NCI-H187 treated with DMSO at 0.1 percent for 48 hours (cell line): ENCODE measurements at places on chromosomes 7 and 10.

DNA sequence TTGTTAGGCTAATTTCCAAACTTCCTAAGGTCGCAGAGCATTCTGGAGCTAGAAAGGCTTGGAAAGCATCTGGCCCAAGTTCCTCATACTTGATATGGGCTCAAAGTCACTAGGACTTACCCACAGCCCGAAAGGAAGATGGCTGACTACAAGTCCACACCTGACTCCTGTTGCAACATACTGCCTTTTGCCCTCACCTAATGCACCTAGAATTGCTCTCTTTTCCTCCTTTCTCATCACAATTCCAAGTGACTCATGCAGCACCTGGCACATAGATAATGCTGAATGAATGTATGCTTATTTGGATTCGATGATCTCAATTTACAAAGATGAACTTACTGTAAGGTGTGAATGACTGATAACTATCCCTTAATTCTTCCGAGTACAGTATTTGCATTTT lies 131.5 kb downstream of the SORBS1 start:
- DNase-seq = no peak

DNA sequence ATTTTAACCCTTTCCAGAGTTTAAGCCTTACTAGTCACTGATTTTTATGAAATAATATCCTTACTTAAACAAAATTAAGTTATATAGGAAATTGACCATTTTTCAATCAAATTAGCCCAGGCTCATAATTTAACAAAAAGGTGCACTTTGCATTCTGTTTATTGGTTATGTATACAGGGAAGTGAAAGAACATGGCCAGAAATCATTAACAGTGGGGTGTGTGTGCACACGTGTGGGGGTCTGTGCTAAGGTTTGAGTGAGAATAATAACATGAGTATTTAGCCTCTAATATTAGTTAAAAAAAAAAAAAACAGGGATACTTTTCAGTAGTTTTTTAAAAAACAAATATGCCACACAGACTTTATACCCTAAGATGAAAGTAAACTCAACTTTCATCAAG lies 510.5 kb upstream of the PFKP start:
- DNase-seq = no peak

- no peak for DNase-seq
These were observed 64.1 kb downstream of the CTTNBP2 start for GRCh38 chr7:117808910-117809705.

DNA sequence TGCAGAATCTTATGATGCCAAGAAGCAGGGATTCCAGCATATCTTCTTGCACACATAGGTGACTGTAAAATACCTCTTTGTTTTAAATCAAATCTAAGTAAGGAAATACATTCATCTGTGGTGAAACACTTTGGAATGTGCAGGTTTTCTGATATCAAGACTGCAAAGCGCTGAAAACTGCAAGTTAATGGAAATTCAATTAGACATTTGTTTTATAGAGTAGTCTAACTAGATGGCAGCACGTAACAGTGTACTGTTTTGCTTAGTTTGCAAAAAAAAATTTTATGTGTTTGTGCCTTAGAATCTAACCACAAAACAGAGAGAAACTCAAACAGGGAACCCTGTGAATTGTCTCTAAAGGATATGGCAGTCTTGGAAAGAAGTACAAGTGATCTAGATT lies 259.2 kb downstream of the HDAC9 start:
- DNase-seq = no peak

- no peak for DNase-seq
These were observed 171.8 kb downstream of the SEMA3D start for GRCh38 chr7:85014936-85015660.

DNA sequence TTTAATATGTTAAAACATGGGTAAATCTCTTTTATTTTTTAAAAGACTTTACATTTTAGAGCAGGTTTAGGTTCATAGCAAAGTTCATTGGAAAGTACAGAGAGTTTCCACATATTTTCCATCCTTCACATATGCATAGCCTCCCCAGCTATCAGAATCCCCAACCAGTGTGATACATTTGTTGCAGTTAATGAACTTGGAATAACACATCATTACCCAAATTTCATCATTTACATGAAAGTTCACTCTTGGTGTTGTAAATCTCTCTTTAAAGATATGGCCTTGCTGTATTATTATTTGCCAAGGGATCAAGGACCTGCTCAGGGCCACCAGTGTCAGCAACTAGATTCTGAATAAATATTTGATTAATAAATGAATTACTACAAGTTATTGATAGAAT lies 263.4 kb downstream of the CDK14 start:
- DNase-seq = no peak
